Keratinocyte (primary cell): ENCODE measurements at places on chromosomes 7 and 10. TPM values are rescaled to one million over a fixed set of nuclear protein-coding genes. Genes with fewer than 3 reads are reported as not detected.

DNA sequence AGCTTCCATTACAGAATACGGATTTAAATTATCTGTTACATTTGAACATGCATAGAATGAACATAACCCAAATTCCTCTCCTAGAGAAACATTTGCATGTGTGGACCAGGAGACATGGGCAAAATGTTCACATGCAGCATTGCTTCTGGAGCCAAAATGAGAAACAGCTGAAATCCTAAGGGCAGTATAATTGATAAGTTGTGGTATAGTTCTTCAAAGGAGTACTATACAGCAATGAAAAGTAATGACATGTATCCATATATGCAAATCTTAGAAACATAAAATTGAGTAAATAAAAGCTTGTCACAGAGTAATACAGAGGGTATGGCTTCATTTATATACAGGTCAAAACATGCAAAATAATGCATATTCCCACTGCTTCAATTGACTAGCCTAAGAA is 77.1 kb downstream of the RAB11FIP2 start:
- no peaks in the 10 kb centered on the region for H3K4me1 ChIP-seq
- H3K4me3 ChIP-seq, result no peak overlapping the region
- DNase-seq, result no peak

DNA sequence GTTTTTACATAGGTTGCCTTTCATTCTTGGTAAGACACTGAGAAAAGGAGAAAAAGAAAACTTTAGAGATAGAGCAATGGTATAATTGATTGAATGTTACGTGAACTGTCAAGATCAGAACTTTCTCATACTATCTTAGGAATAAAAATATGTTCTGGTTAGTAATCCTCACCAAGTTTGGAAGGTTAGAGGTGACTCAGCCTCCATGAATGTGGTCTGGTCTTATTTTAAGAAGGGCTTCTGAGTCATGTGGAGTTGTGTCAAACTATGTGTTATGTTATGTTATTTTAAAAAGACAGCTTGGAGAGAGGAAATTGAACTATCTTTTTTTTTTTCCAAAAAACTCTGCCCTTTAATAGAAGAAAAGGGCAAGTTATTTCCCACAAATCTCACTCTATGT is 458.6 kb upstream of the KLF6 start:
- peaks cover 50% of the 10 kb centered on the region for H3K4me1 ChIP-seq
- no peaks in the 10 kb centered on the region for H3K36me3 ChIP-seq
- H3K27ac ChIP-seq, result peak overlapping the region; percentile 79

- no peak for DNase-seq
- no peaks in the 10 kb centered on the region for H3K36me3 ChIP-seq
- peaks cover 4% of the 10 kb centered on the region for H3K27me3 ChIP-seq
- H3K27ac ChIP-seq, result no peak overlapping the region
- no peak overlapping the region for H3K4me3 ChIP-seq
- H3K4me1 ChIP-seq, result no peaks in the 10 kb centered on the region
Observed at GRCh38 chr7:95479992-95480624, 5.6 kb upstream of the ASB4 start.

The APBB1IP gene
- polyA plus RNA-seq, result not detected in 3 replicates

- H3K27ac ChIP-seq, result no peak overlapping the region
- H3K27me3 ChIP-seq, result no peaks in the 10 kb centered on the region
- no peaks in the 10 kb centered on the region for H3K4me1 ChIP-seq
Observed at GRCh38 chr7:158067219-158067930, 520.2 kb downstream of the PTPRN2 start.

The DIP2C gene
- polyA plus RNA-seq, result 1.0 to 2.0 TPM (median 1.3 TPM) in 3 replicates

The SLIT1 gene
- polyA plus RNA-seq, result 0.01 TPM in 1 of 3 replicates, not detected in the others

The AKR1C3 gene
- polyA plus RNA-seq, result 11.7 to 120 TPM (median 27.3 TPM) in 3 replicates

DNA sequence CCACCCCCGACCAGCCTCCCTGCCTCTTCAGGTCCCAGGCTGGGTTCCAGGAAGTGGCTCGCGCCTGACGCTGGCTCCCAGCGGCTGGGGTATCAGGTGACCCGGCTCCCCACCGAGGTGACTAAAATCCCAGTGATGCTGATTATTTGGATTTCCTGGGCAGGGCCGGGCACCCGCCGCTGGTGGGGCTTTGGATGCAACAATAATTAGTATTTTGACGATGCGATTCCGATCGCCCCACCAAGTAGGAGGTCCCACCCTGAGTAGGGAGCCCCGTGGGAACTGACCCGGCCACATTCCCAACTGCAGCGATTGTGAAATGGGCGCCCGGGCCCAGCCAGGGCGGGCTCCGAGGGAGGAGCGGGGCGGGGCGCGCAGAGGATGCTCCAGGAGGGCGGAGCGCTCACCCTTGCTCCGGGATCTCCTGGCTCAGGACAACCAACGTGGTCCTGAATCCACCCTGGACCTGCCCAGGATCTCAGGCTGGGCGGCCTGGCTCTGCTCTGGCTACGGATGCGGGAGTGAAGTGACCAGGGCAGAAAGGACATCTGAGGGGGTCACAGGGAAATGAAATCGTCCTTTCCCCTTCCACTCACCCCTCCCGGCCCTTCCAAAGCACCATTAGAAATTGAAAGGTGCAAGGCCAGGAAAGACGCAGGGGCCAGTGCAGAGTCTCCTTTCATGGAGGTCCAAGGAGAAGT is 32.6 kb downstream of the DUSP5 start:
- H3K36me3 ChIP-seq, result no peaks in the 10 kb centered on the region
- H3K27me3 ChIP-seq, result no peaks in the 10 kb centered on the region
- peaks cover 50% of the 10 kb centered on the region for H3K4me1 ChIP-seq
- DNase-seq, result no peak

DNA sequence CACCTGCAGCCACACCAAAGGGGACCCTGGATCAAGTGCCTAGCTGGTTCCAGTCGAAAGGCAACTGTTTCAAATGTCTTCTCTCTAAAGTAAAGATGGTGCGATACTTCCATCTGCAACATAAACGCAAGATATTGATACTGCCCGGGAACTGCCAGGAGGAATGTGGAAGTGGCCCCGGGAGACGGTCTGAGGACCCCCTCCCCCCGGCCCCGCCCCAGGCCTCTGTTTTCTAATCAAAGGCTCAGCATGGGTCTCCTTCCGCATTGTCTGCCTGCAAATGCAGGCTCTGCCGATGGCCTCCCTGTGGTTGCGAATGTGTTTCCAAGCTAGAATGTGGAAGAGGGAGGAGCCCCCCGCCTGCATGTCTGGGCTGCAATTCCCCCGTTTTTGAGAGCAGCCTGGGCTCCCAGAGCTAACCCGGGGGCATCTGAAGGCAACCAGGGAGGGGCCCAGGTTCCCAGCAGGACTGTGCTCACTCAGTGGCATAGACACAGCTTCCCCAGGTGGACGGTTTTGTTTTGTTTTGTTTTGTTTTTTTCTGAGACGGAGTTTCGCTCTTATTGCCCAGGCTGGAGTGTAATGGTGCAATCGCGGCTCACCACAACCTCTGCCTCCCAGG is 223.9 kb upstream of the PPP2R2D start:
- DNase-seq, result no peak
- H3K4me1 ChIP-seq, result no peaks in the 10 kb centered on the region
- H3K27me3 ChIP-seq, result no peaks in the 10 kb centered on the region
- no peaks in the 10 kb centered on the region for H3K36me3 ChIP-seq
